ENCODE measurements at places on chromosomes 16 and 17.

- no peak for DNase-seq
Observed at GRCh38 chr17:4788807-4789700, at the start of gene GLTPD2. GLTPD2 (plus strand) TSS chr17:4788964; CDS start chr17:4789012, 48 bp downstream.

- no peak for DNase-seq
Observed at GRCh38 chr16:47644661-47645060, 183.5 kb downstream of the PHKB start.

GRCh38 chr16:27402569-27402963 is 592 bp downstream of the IL21R start:
- no peak for DNase-seq

GRCh38 chr16:29911676-29912010 is 11.4 kb downstream of the ASPHD1 start:
- DNase-seq = no peak

DNA sequence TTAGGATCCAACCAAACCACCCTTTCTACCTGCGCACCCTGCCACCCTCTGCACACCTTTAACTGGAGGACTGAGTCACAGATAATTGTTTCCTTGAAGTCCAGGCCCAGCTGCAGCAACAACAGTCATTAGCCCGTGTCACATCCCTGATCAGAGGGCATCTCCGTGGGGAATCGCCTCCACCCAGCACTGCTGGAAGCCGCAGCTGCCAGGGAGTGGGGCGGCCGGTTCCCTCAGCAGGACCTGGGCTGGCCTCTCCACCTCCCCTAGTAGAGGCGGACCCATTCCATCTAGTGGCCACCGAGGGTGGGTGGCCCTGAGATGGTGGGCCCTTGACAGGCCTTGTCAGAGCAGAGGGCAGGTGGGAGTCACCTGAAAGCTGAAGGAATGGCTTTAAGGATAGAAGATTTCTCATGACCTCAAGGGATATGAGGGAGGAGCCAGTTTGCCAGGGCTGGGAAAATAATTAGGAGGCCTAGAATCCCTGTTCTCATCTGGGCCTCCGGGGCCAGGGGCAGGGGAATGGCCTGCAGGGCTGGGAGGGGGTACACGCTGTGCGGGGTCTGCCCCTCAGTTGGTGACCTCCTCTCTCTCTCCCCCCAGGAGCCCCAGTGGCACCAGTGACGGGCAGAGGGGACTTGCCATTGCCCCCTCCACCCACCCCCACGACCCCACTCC is 6.2 kb downstream of the PRSS53 start:
- DNase-seq = no peak

DNA sequence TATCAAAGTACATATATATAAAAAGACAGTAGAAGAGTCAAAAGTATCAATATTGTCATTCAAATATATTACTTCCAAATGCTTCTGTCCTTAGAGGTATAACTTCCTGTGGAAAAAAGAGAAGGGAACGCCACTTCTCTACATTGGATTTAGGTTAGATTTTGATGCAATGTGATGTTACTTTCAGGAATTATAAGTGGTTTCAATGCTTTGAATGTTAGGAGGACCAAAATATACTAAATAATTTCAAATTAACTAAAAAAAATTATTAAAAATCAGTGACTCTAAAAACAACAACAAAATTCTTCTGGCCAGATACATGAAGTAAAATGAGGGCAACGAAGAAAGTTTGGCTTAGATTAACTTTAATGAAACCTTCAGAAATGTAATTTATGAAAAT is 88.0 kb downstream of the BRIP1 start:
- DNase-seq = no peak

GRCh38 chr17:44911133-44912001 is 3.9 kb downstream of the GFAP start:
- DNase-seq = no peak

DNA sequence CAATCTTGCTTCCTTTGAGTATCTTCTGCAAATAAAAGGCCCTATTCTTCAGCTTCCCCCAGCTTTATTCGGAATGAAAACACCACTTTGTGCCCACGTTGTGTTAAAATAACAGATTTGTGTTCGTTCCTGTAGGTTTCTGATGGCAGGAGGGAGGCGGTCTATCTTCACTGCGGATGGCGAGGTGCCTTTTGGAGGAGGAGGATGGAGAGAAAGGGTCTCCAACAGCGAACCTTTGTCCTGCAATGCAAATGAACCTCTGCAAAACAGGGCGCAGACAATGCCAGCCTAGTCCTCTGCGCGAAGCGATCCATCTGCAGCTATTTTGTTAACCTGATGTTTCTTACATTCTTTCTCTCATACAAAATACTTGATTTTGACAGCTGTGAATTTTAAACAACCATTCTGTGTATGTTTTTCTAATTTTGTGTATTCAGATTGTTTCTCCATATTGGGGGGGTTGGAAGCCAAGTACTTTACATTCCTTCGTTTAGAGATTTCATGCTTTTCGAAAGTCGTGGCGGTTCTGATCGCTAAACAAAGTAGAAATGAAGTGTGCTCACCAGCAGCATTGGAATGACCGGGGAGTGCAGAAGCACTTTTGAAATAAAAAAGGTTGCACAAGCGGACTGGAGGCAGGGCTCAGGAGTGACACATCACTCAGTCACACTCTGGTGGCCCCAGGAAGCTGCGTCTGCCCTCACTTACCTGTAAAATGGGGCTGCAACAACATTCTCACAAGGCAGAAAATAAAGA is 279.0 kb upstream of the IRX5 start:
- peak; percentile 1 for DNase-seq

DNA sequence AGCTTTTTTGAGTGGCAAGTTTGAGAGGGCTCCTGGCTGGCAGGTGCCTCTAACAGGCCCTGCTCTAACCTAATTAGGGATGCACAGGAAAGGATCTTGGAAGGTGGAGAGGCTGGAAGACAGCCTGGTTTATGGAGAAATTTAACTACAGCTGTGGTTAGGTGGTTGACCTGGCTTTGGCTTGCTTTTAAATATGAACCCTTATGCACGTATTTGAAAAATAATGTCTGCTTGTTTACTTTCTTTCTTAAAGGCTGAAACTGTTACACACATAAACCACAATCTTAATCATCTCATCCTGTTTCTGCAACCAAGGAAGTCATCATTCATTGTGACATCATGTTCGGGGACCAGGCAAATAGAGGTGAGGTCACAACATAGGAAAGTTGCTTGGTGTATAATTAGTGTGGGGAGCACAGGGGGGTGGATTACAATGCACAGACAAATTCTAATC is 23.1 kb upstream of the DHRS13 start:
- DNase-seq = no peak

DNA sequence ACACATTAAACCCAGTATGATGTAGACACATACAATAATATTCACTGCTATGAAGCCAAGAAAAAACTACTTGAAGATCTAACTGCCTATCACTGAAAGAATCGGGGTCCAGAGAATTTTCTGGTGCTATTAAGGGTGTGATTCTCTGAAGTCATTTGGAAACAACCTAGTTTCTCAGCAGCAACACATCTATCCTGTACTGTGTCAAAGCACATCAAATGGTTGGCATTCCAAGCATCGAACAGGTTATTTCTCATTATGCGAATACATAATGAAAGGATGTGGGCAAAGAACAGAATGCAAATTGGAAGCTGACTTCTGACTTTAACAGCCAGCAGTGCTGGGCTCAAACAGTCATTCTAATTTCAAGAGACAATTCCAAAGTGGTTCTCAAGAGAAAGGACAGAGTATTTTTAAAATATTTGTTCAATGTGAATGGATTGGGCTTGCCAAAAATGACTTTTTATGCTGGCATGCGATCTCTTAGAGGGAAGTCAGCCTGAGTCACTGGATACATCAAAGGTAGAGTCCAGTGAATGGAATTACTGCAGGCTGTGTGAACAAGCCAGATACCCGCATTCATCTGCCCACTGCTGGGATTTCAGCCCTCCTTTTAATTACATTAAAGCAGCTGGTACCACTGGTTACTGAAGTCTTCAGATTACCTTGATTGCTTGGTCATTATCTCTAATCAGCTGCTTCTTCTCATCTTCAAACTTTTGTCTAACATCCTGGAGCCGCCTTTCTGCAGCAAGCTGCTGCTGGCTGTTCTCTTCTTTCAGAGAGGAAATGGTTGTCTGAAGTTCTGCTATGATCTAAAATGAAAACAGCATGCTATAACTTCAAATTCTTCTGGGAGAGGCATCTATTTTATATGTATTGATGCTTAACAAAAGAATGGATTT is 181.2 kb upstream of the AXIN2 start:
- DNase-seq = no peak

DNA sequence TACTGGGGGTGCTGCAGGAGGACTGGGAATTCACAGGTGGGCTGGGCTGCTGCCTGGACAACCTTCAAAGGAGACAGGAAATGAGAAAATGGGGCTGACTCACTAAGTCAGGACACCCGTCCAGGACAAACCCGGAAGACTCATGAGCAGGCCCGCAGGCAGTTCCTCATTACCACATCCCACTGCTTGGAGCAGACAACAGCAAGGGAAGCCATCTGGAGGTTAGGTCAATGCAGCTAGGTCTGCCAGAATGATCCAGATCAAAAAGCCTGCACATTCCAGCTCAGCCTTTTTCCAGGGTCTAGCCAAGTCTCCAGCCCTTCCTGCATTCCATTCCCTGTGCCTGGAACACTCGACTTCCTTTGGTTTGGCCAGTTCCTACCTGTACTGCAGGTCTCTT is 536.5 kb upstream of the CDH11 start:
- DNase-seq = no peak

DNA sequence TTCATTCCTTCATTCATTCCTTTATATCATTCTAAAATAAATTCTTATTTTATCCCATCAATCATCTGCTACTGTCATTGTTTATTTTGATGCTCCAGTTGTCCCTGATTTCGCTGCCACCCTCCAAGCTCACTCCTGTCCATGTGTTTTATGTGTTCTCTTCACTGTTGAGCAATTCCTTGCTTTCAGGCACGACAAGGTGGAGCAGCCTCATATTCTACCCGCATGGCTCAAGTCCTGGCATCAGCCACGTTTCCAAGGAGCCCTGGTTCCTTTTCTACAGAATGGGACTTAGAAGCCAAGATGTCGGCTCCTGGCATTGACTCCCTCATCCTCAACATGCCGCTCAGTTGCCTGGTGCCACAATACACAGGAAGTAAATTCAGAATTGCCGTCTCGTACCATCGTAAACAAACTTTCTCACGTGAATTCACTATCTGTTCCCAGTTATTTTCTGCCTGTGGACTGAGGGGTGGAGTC is 139.0 kb downstream of the RPTOR start:
- no peak for DNase-seq

DNA sequence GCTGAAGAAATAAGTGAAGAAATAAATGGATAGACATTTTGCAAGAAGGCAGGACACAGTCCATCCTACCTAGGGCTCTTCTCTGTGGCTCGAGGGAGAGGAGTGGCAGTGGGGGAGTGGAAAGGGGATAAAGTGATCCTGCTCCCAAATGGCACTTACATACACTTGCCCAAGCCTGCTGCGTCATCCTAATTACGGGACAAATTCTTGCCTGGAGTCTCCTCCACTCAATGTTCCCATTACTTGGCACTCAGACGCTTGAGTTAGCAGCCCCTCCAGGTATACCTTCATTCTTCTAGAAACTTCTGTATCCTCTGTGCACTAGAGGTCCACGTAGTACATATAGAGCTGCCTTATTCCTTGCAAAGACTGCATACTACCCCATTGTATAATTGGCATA is 15.7 kb upstream of the MAP3K14 start:
- DNase-seq = no peak

- no peak for DNase-seq
Observed at GRCh38 chr17:74865504-74866197, 6.0 kb upstream of the GRIN2C start.

DNA sequence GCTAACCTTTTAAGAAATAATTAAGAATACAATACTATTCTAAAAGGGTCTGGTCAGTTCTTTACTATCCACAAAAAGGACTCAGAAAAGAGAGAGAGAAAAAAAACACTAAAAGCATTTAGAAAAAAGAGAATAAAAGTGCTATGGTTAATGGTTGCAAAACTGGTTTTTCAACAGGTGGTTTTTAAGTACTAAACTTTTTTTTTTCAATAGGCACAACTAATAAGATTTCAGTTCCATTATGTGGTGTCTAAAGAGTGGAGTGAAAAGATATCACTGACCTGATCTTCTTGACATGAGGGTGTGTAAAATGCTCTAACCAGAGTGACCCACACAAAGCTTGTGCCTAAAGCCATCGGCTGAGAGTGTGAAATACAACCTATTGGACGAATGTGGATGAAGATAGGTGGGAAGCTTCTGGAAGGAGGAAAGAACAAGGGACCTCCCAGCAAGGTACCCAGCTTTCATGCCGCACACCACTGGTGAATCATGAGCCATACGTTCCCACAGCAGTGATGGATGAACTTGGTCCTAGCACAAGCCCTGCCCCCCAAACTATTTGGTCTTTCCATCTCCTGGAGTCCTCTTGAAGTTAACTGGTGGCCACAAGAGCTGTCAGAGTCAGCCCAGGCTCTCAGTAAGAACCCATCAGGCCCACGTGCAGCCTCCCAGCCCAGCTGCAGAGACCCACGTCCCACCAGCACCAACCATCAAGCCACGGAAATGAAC is 103.0 kb downstream of the ZFHX3 start:
- no peak for DNase-seq

- no peak for DNase-seq
Observed at GRCh38 chr17:73325527-73325842, 13.7 kb upstream of the CDC42EP4 start.

GRCh38 chr16:77759821-77760220 is 28.5 kb upstream of the VAT1L start:
- no peak for DNase-seq

DNA sequence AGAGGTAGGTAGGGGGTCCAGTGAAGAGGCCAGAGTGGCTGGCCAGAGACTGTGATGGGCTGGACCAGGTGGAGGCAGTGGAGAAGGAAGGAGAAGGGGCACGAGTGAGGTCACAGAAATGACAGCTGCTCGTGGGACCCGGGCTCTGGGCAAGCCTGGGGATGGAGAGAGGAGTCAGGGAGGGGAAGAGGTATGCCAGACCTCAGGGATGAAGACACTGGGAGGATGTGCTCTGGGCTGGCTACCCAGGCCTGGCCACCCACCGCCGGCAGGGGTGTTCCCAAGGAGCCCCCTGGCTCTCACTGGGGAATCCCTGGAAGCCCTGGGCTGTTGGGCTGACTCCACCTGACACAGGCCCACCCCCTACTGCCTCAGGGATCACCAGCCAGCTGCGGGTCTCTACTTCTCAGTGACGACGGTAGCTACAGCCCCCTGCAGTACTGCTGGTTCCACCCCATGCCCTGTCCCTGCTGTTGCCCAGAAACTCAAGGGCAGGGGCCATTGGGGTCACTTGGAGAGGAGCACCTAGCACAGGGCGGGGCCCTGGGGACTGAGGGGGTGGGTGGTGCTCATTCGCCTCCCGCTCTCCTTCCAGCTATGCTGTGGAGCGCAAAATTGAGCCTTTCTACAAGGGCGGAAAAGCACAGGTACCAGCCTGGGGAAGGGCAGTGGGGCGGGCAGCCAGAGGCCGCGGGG is 1.8 kb downstream of the TBL3 start:
- DNase-seq = no peak

DNA sequence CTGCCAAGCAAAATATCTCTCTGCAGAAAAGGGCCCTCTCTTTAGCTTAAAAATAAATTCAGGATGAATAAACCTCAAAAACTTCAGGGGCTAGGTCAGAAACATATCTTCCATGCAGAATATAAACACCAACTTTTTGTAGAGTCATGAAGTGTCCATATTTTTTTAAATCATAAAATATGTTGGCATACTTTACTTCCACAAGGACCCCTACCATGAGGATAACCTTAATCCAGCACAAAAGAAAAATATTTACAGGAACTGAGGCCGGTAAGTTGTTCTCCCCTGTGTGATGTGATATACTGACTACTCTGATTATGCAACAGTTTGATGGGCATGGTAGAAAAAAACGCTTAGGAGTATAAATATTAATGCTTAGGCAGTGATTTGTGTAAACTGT is 264.8 kb upstream of the CDH11 start:
- DNase-seq = no peak
